ENCODE measurements at places on chromosomes 12 and 14.

GRCh38 chr12:52079576-52080402 is at the start of gene SMIM41:
TSS of gene SMIM41 (plus strand) at chr12:52079704. CDS start at chr12:52079780, 76 bp downstream.
- DNase-seq: no peak

DNA sequence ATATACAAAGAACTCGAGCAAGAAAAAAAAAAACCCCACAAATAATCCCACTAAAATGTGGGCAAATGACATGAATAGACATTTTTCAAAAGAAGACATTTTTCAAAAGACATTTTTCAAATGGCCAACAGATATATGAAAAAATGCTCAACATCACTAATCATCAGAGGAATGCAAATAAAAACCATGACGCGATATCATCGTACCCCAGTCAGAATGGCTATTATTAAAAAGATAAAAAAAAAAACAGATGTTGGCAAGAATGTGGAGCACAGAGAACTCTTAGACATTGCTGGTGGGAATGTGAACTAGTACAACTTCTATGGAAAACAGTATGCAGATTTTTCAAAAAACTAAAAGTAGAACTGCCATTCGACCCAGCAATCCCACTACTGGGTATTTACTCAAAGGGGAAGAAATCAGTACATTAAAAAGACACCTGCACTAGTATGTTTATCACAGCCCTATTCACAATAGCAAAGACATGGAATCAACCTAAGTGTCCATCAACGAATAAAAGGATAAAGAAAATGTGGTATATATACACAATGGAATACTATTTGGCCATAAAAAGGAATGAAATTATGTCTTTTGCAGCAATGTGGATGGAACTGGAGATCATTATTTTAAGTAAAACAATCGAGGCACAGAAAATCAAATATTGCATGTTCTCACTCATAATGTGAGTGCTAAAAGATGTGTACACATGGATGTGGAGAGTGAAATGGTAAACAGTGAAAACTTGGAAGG is 16.3 kb downstream of the ZBTB39 start:
- no peak for DNase-seq

DNA sequence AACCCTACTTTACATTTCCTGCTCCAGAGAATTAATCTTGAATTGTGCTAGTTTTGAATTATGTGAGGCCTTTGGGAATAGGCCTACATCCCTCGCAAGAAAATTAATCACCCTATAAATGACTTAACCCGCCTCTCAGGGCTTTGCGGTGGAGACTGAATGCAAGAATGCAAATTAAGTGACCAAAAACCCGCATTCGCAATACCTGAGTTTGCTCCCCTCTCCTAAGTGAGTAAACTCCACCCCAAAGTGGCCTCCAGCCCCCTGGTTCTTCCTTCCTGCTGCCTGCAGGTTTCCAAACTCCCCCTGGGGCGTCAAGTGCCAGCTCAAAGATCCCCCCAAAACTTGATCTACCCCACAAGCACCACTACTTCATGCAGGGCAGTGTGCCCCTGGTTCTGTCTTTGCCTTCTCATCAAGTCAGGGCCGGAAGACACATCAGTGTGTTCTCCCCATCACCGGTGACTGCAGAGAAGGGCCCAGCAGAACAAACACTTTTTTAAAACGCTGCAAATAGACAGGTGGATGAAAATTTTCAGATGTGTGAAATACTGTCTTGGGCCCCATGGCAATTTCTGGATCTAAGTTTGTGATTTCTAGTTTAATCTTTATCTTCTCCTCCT is 644.7 kb downstream of the VRK1 start:
- DNase-seq: no peak

DNA sequence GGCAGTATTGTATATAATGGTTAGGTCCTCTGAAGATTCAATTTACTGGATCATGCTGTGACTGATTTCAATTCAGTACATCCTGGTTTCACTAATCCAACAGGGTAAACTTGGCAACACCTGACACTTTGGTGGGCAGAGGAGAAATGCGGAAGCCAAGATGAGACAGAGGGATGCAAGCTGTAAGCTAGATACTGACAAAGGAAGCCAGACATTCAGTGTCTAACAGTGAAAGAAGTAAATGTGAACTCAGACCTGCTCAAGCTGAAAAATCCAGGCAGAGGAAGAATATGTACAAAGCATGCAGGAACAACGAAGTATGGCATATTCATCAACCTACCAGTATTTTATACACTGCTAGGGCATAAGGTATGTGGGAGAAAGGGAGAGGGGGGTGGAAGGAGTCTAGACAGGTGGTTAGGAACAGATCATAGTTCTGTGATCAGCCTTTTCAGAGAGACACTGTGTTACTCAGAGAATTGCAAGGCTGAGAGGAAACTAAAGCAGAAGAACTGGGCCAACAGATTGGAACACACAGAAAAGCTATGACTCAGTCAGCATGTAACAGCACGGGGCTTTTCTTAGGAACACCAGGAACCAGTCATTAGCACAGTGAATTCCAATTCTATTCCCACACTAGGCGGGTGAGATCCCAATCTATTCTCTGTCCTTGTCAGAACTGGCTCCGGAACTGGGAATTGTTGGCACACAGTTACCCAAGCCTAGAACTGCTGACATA is 40.3 kb downstream of the NELL2 start:
- no peak for DNase-seq

GRCh38 chr12:94047781-94048567 is 100.4 kb upstream of the PLXNC1 start:
- no peak for DNase-seq
